ENCODE measurements at places on chromosomes 3 and 15.

DNA sequence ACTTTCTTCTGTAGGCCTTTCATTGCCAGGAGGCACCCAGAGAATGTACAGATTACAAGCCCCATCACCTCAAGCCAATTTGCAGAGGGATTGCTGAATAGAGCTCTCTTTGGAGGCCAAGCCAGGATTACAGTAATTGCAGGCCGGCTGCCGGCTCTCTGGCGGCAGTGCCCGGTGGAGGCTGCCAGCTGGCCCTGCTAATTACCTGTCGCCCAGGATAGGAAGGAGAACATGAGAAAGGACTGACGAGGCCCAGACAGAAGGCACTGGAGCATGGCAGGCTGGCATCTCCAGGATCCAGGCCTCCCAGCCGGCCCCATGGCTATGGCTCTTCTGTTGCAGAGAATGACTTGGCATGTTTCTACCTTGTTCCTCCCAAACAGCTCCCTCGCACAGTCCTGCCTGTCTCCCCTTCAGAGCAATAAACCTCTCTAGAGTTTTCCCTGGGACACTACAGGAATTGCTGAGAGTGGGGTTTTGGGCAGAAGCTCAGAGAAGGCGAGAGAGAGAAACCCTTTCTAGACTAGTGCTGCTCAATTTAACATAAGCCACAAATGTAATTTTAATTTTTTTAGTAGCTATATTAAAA lies 273.6 kb upstream of the PROK2 start:
- peak; percentile 86 for DNase-seq

GRCh38 chr15:79520654-79521053 lies 88.5 kb downstream of the MINAR1 start:
- DNase-seq = no peak

DNA sequence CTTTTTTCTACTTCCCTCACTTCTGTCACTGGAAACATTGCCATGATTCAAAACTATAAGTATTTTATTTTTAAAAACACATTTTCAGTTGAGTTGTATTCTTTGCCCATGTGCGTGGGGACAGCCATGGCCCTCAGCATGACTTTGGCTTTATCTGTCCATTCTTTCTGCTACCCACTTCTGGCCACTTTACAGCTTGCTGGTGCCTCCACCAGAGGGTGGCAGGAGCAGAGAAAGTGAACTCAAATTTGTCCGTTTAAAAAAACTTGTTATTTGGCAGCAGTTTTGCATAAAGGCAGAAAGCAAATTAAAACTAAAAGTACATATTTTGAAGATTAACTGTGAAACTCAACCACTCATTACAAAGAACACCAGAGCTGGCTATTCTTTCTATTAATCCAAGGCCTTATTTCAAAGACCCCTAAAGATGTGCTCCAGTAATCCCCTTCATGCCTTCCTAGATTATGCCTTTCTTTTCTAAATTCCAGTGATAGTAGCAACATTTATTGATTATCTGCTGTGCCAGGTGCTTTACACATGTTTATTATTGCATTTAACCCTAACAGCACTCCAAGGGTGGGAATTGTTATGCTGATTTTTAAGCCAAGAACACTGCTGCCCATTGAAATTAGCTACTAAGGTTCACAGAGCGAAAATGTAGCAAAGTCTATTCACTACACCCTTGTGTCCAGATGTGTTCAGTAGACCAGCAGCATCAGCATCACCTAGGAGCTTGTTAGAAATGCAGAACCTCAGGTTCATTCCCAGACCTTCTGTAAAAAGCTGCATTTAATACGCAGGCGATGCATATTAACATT lies 134.8 kb downstream of the THRB start:
- DNase-seq = no peak

DNA sequence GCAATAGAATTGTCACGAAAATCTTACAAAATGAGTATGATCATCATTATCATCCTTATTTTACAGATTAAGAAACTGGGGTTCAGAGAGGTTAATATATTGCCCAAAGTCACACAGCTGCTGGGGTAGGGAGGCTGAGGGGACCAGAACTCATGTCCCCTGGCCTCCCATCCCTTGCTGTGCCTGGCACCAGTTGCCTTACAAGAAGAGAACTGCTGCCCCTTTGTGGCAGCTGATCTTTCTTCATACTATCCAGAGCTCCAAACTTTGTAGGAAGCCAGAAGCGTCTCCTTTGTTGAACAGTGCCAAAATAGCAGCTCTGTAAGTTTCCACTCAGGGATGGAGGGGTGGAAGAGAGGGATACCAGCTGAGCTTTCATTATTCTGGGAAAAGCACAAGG lies 236.8 kb upstream of the TBC1D5 start:
- DNase-seq = no peak

GRCh38 chr3:54047568-54047967 lies 74.8 kb upstream of the CACNA2D3 start:
- DNase-seq = no peak

DNA sequence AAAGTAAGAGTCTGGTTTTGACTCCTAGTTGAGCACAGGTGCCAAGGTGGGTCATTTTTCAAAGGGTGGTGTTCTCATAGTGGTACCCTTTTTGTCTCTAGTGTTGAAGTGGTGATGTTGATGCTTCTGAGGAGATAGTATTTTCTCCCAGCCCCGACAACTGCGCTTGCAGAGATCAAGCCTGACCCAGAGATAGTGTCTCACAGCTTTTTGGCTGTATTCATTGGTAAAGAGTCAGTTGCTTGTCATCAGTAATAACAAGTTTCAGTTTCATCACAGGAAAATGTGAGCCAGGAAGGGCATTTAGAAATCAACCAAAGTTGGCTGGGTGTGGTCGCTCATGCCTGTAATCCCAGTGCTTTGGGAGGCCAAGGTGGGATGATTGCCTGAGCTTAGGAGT lies 139.3 kb downstream of the NFKBIZ start:
- DNase-seq = no peak

DNA sequence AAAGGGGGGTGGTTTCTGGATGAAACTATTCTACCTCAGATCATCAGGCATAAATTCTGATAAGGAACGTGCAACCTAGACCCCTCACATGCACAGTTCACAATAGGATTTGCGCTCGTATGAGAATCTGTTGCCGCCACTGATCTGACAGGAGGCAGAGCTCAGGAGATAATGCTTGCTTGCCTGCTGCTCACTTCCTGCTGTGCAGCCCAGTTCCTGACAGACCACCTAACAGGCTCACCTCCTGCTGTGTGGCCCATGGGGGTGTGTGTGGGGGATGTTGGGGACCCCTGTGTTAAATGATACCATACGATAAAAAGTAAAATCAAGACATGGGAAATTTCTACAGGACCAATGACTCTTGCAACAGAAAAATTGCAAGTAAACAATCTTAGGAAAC lies 24.0 kb downstream of the CP start:
- DNase-seq = no peak

- DNase-seq = no peak
Measured at GRCh38 chr3:173988909-173989308, 591.4 kb downstream of the NLGN1 start.

All from NCI-H524 treated with DMSO at 0.1 percent for 48 hours (cell line).